GM12891 (cell line): ENCODE measurements at places on chromosomes 1 and 21.
A peak's percentile ranks its signal among the peaks of the same experiment; 100 is the strongest.

DNA sequence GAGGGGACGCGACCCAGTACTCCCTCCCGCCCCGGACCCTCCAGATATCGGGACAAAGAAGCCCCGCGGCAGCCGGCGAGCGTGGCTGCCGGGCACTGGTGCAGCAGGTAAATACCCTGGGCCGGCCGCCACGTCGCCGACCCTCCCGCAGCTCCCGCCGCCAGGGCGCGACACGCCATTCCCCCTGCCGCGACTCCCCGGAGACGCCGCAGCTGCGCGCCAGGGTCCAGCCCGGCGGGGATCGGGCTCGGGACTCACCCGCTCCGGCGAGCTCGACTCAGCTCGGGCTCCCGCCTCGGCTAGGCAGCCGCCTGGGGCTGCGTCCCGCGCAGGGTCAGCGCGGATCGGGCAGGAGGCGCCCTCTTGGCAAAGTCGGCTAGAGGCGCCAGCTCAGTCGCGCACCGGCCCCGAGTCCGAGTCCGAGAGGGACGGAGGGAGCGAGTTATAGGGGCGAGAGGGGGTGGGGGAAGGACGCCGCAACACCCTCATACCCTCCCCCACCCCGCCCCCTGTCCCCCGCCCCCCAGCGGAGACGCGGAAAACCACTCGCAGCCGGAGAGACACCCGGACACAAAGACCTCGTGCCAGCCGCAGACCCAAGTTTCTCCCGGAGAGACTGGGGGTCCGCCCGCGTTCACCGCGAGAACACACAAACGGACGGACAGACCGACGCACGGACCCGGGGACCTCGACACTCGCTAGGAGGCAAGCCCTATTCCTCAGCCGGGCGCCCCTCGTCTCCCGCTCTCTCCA lies 985 bp downstream of the SYT6 start:
- DNase-seq, result peak; percentile 39

- no peak for DNase-seq
Observed at GRCh38 chr1:216765346-216766300, 42.4 kb upstream of the ESRRG start.

DNA sequence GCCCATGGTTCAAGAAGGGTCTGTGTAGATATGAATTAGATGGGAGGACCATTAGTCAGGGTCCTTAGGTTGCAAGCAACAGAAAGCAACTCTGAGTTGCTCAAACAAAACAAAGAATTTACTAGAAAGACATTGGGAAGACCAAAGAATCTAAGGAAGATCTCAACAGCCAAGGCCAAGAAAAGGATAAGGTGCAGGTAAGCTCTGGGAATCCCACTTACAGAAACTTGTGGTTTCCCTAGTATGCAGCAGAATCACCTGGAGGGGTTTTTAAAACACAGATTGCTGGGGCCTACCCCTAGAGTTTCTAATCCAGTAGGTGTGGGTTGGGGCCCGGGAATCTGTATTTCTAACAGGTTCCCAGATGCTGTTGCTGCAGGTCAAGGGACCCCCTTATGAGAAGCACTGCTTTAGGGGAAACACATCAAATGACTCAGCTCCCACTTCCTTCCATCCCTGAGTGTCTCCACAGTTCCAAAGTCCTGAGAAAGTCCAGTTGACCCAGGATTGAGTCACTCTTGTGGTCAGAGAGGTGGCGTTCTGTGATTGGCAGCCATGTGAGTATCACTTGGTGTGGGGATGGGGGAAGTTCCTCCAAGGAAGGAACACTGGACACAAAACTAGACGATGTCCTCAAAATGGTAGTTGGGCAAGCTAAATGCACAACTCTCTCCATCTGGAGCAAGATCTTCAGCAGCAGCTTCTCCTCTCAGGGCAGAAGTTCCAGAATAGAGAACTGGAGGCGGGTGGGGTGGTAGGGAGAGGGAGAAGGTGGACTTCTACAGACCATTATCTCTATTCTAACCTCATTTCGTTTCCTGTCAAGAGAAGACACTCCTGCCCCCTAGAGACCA lies 24.2 kb upstream of the EYA3 start:
- no peak for DNase-seq

DNA sequence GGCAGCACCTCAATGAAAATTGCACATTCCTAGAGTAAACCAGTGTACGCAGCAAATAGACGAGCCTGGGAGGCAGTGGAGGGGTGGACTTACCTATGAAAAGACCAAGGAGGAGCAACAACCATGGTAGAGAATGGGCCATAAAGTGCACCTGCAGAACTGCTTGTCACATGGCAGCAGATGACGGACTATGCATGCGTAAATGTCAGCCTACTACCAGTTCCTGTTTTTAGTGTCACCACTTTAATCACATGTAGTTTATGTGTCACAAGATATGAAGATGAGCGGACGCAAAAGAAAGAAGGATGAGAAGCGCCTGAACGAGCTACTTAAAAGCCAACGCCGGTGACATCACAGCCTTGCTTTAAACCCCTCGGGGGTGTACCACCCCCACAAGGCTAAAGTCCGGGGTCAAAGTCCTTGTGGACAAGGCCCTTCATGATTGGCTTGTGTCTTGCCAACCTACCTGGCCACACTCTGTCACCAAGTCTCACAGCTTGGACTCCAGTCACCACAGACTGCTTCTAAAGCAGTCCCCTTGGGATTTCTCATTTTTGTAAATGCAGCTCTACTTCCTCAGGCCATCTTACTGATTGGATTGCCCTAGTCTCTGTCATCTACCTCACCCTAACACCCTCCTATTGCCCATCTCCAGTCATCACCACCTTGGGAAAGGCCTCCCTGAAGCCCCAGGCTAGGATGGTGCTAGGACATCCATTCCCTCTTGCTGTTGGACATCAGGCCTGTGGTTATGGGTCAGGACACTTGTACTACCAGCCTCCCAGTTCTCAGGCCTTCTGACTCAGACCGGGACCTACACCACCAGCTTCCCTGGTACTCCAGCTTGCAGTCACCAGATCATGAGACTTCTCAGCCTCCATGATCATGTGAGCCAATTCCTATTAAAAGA lies 6.0 kb upstream of the LY9 start:
- no peak for DNase-seq

- no peak for DNase-seq
Observed at GRCh38 chr21:46052703-46053651, 44.9 kb upstream of the COL6A2 start.

- no peak for DNase-seq
Observed at GRCh38 chr1:94725566-94725965, 94.6 kb upstream of the SLC44A3 start.

DNA sequence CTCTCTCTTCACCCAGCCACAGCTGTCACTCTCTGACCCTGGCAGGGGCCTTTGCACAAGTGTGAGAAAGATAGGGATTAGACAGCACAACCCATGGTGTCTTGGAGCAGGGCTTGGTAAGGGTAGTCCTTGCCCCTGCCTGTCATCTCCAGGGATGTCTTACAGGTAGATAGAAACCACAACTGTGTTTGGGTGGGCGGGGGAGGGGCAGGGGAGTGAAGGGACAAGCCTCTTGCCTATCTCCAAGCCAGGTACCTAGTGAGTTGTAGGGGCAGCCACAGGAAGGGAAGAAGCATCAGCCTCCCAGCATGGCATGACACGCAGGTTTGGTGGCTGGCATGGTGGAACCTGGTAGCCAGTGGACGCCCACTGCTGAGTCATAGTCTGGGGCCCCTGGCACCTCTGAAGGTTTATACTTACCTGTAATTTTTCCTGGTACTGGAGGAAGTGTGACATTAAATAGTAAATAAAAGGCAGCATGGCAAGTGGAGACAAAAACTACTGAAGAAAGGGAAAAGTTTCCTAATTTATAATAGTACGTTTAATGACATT lies 97.5 kb downstream of the CLEC20A start:
- no peak for DNase-seq

DNA sequence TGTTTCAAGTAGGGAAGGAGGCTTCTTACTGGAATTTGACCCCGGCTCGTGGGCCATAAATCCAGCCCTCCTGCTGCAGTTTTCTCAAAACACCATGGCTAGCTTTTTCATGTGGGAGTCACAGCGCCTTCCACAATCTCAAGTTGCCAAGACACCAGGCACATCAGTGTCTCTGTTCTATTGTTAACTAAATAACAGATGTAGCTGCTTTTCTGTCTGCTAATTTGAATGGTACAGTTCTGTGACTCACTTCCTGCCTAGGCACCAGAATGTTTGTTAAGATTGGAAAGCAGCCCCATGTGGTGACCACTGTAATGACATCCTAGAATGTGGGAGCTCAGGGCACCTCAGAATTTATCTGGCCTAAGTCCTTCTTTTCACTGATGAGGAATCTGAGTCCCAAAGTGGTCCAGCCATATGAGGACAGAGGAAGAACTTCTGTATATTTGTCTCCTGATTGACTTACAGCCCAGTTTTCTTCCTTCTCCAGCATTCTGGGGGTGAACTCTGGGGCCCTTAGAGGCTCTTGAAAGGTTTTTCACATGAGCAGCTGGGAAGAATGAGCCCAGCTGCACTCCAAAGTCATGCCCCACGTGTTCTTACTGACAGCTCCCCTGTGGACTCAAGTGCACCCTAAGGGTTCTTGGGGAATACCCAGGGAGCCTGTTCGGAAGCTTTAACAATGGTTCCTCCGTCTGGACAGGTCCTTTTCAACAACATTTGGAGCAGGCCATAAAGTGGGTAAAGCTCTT lies 27.5 kb downstream of the TRIM45 start:
- DNase-seq, result peak; percentile 9

GRCh38 chr1:167492481-167492910 lies 25.8 kb downstream of the CD247 start:
- no peak for DNase-seq

DNA sequence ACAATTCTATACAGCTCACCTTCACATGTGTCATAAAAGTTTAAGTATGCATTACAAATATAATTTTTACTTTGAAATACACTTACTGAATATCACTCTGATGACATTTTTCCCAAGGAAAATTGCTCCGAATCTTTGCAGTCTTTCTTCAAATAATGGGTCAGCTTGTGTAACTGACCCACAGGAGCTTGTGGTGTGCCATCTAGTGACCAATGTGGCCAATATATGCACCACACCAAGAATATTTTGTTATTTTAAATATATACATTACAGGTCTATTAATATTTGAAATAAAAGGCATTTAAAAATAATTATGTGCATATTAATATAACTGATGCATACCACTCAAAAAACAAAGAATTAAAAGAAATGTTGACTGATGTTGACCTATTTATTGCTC lies 271.4 kb downstream of the TBX15 start:
- DNase-seq, result no peak

GRCh38 chr1:87968197-87968955 lies 639.7 kb downstream of the LMO4 start:
- DNase-seq, result no peak

- DNase-seq, result no peak
Observed at GRCh38 chr1:226654046-226654667, 84.9 kb downstream of the ITPKB start.

DNA sequence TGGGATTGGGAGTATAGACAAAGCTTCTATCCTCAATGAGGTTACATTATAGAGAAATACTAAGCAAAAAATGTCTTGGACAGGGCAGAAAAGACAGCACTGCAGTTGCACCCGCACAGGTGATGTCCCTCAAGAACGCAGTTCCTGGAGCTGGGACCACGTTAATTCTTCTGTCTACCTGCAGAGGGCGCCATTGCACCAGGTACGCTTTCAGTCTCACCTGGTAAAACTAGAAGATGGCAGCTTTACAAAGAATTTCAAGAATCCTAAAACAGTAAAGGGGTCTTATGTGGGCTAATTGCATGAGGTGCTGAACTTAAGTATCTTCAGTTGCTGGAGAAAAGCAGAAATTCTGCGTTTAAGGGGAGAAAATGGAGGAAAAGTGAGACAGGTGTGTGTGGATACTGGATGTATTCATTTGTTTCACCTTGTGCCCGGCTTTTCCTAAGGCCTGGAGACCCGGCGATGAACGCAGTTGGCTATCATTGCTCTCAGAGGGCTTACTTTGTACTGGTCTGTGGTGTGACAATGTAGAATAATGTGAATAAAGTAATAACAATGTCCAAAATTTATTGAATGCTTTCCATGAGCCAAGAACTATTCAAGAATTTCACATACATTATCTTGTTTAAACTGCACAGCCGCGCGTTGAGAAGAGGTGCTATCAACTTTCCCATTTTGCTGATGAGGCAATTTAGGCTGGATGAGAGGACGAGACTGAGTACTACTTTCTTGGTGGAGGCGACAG lies 276.3 kb upstream of the GREM2 start:
- peak; percentile 47 for DNase-seq
